Myocyte (in vitro differentiated cells): ENCODE measurements at places on chromosomes 12 and 14.

DNA sequence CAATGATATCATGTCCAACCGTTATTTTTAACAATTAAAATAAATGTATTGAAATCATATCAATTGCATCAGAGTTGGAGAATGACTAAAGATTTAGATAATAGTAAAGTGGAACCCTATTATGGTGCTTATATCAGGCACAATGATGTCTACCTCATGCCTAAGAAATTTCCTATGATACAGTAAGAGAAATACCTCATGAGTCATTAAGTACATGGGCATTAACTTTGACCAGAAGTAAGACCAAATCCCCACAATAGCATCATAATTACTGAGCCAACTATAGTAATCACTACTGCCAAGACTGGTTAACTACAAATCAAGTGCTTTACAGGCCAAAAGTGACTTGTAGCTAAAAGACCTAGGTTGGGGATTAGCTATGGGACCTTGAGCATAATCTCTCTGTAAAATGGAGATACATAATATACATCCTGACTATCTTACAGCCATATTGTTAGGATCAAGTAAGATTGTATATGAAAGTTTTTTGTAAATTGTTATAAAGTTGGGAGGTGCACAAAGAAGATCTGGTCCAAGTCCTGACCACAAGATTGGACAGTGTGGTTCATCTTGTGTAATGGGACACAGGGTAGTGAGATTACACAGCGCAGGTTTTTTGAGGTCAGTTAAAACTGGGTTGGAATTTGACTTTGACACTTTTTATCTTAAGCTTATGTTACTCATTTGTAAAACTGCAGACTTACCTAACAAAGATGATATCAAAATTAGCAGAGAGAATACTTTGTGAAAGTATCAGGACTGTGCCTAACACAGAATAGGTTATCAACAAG lies 60.5 kb downstream of the ERGIC2 start:
- DNase-seq: peak; percentile 45

DNA sequence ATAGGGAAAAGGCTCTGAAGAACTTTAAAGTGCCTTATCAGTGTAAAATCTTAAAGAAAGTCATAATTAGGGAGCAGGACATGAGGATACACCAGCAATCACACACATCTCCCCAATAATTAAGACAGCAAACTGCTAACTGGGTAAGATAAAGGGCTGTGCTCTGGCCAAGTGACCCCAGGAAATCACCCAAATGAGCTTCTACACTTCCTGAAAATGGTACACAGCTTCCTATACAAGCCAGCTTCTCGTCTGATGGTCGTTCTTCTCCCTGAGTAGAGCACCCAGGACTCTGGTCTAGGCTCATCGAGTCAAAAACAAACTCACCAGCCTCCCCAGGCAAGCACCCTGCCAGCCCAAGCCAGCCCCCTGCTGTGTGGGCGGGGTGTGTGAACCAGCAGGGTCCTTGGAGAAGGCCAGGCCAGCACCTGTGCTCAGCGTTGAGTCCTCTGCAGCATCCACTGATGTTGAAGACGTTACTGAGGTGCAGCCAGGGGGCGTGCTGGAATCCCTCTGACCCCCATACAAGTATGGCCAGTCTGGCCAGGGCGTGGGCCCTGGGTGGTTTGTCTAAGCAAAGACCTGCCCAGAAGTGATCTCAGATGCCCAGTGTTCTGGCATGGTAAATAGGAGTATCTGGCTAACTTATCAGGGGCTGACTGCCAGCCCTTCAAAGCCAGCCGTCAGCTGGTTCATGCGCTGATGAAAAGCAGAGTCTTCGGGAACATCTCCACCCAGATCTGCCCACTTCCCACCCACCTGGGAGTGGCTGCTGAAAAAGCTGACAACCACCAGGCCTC lies 41.4 kb downstream of the ACTN1 start:
- DNase-seq: peak; percentile 76

DNA sequence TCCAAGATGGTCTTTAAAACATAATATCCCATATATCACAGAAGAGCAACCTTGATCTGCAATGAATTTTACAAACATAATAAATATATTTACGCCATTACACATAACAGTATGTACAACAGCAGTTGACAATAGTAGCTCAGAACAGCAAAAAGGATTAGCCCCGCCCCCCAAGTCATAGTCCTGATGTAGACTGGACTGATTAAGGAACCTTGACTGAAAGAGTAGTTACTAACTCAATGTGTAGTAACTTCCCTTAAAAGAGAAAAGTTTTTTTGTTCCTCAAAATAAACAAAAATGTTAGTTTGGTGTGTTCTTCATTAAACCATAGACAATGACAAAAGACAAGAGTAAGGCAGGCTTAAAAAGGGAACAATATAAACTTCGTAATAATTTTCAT lies 44.5 kb downstream of the GTF2A1 start:
- no peak for DNase-seq

DNA sequence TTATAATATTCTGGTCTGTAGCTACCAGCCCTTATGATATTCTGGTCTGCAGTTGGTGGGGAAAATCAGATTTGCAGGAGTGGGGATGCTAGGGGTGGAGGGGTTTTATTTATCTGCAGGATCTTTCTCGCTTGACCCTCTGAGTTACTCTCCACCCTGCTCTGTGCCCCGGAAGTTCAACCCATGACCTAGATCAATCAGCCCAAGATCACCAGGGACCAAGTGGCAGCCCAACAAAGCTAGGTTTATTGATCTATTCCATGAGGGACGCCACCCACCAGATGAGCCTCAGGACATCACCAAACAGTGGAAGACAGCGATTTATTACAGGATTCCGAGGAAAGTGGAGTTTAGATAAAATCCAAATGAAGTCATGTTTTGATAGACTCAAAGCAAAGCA lies 25.8 kb upstream of the C12orf76 start:
- no peak for DNase-seq

- no peak for DNase-seq
These were observed 6.7 kb upstream of the CMAS start for GRCh38 chr12:22039361-22039760.

DNA sequence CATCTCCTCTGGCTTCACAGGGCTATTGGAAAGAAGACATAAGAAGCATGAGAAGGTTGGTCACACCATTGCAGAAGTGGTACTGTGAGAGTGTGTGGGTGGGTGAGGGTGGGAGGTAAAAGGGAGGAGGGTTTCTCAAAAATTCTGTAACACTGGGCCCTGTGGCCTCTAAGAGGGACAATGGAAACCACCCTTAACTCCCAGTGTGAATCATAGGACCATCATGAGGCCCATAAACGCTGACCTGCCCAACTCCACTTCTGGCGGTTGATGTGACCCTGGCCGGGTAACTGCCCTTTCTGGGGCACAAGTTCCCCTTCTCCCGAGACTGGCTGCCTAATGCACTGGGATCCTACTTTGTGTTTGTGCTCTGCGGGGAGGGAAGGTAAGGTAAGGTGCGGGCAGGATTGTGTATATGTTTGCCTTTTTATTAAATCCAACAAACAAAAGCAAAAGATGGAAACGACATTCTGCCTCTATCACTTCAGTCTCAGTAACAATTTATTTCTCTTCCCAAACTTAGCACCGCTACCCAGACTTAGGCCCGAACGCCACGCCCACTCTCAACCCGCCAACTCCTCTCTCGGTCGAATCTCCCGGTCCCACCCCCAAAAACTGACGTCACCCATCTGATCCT lies 551 bp downstream of the METTL1 start:
- DNase-seq: peak; percentile 95

- DNase-seq: peak; percentile 40
These were observed at the start of gene MYO1A for GRCh38 chr12:57049890-57050289. MYO1A (minus strand) TSS chr12:57050129; CDS start chr12:57048323, 1,806 bp downstream.

DNA sequence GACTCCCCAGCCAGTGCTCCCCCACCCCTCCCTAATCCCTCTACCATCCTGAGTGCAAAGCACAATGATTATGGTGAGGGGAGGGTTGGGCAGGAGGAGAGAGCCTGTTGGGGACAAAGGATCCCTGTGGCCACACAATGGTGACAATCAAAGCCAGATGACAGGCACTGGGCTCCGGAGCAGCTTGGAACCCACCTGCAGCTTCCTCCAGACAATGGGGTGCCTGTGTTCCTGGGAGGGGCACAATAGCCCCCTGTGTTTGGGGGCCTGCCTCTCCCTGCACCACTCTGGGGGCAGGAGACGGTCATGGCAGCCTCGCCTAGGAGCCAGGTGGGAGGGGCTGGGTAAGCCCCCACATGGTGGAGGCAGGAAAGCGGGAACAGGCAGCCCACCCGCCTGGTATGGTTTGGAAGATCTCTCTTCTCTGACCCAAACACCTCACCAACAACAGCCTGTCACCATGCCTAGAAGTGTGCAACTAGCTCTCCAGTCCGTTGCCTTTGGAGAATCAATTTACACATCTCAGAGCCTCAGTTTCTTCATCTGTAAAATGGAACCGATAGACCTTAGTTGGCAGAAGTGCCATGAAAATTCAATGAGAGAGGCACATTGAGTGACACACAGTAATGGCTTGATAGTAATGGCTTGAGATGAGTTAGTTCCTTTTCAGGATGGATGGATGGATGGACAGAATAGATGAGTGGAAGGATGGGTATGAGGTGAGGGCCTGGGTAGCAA lies 53.0 kb downstream of the MVK start:
- DNase-seq: no peak

DNA sequence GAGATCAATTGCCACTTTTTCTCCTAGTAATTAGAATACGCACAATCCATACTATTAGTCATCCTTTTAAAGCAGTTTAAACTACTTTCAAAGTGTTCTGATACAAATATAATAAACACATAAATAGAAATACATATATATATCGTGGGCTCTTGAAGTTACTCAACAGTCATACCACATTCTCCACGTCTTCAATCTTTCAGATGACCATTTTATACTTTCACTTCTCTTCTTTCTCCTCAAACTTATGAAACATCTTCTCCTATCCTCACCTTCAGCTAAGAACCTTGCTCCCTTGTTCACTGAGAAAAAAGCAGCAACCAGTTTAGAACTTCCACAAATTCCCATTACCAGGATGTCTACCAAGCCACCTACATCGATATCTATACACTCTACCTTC lies 19.2 kb downstream of the CEP290 start:
- DNase-seq: no peak

- DNase-seq: no peak
These were observed 187.3 kb upstream of the RMST start for GRCh38 chr12:97275256-97275655.
